A549 treated with dexamethasone at 1 μM for 4 hours (cell line): ENCODE measurements at places on chromosomes 16 and 17. TPM values are rescaled to one million over a fixed set of nuclear protein-coding genes. Genes with fewer than 3 reads are reported as not detected.

Gene RHBDF1
- total RNA-seq, result 17.7 to 29.7 TPM (median 26.5 TPM) in 5 replicates

Gene PLCG2
- 3.0 to 4.6 TPM (median 4.2 TPM) in 5 replicates for total RNA-seq

Gene TERB1
- total RNA-seq, result 0.05 to 0.08 TPM (median 0.07 TPM) in 3 of 5 replicates, not detected in the others

Gene ODAD4
- 1.1 to 2.1 TPM (median 1.4 TPM) in 5 replicates for total RNA-seq

Gene TVP23A
- 0.07 to 0.36 TPM (median 0.21 TPM) in 5 replicates for total RNA-seq

Gene KCNJ16
- 0.24 to 0.40 TPM (median 0.28 TPM) in 5 replicates for total RNA-seq

Gene CACNA1H
- 9.5 to 19.7 TPM (median 17.4 TPM) in 5 replicates for total RNA-seq

Gene ARL5C
- not detected in 5 replicates for total RNA-seq

Gene KRTAP4-3
- not detected in 5 replicates for total RNA-seq

Gene SCARF1
- total RNA-seq, result 0.14 to 0.29 TPM (median 0.21 TPM) in 5 replicates

Gene BCKDK
- total RNA-seq, result 39.2 to 58.5 TPM (median 52.3 TPM) in 5 replicates
